Uterus (tissue), 4 donors: ENCODE measurements at places on chromosomes 11 and 22. TPM values are rescaled to one million over a fixed set of nuclear protein-coding genes. Genes with fewer than 3 reads are reported as not detected.
A peak's percentile ranks its signal among the peaks of the same experiment; 100 is the strongest.

The UCP3 gene
- total RNA-seq = not detected

The OR4A16 gene
- not detected for total RNA-seq

The SEPTIN5 gene
- 20.0 TPM for total RNA-seq

The APOA1 gene
- not detected for total RNA-seq

The TSGA10IP gene
- not detected for total RNA-seq

The DBX1 gene
- not detected for total RNA-seq

DNA sequence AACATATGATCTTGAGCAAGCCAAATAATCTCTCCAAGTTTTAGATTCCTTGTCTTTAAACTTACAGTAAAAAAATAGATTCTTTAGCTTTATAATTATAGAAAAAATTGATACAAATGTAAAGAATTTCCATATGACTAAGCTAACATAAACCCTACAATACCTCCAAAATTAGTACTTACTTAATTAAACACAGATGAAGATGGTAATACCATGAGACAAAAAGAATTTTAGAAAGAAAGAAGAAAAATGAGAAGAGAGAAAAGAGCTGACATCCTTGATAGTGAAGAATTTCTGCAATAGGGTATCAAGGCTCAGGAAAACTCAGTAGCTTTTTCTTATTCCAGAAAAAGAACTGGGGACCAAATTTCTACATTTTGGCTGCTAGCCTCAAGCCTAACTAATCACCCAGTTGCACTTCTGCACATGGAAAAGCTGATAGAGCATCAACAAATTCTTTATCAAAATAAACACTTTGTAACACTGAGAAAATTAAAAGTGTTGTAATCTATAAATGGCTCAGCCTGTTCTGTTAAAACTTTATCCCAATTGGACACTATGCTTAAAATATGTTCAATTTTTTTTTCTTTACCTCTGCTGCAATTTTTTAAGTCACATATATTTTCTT, 24.7 kb upstream of the SOX6 start:
- no peaks in the 10 kb centered on the region for H3K27me3 ChIP-seq
- no peak overlapping the region for H3K4me3 ChIP-seq
- H3K36me3 ChIP-seq = no peaks in the 10 kb centered on the region
- no peaks in the 10 kb centered on the region for H3K4me1 ChIP-seq
- no peak for DNase-seq

- no peak overlapping the region for H3K4me3 ChIP-seq
- DNase-seq = no peak
- no peaks in the 10 kb centered on the region for H3K36me3 ChIP-seq
- H3K4me1 ChIP-seq = no peaks in the 10 kb centered on the region
- H3K27ac ChIP-seq = no peak overlapping the region
These were observed 15.6 kb upstream of the OR51L1 start for GRCh38 chr11:4979036-4979435.

DNA sequence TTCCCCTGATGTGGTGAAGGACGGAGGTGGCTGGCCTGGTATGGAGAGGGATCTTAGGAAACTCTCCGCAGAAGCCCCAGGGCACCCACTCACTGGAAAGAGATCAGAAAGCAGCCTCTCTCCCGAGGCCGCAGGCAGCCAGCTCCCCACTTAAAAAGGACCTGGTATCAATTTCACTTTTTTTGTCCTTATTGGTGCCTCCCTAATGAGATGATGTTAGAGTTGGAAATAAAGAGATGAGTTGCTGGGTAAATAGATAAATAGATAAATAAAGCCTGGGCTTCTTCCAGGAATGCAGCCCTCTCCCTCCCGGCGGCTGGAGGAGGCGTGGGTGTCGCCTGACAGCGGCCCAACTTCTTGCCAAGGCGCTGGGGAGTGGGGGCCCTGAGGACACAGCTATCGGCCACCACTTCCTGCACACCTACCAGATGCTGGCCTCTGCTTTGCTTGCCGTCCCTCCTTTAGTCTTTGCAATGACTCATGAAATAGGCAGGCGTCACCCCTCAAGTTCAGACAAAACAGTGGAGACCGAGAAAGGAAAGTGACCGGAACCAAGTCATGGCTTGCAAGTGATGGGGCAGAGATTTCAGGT, 42.9 kb downstream of the LINC01488 start:
- no peak for DNase-seq
- H3K4me3 ChIP-seq = no peak overlapping the region
- no peaks in the 10 kb centered on the region for H3K4me1 ChIP-seq

- H3K27me3 ChIP-seq = no peaks in the 10 kb centered on the region
- no peak overlapping the region for H3K27ac ChIP-seq
- H3K4me3 ChIP-seq = no peak overlapping the region
- no peaks in the 10 kb centered on the region for H3K4me1 ChIP-seq
These were observed 552.1 kb upstream of the CHORDC1 start for GRCh38 chr11:90774727-90775566.

- no peaks in the 10 kb centered on the region for H3K27me3 ChIP-seq
- no peaks in the 10 kb centered on the region for H3K4me1 ChIP-seq
- no peaks in the 10 kb centered on the region for H3K36me3 ChIP-seq
- DNase-seq = no peak
- H3K27ac ChIP-seq = no peak overlapping the region
These were observed 25.5 kb upstream of the CYP2D6 start for GRCh38 chr22:42156121-42156520.

- no peaks in the 10 kb centered on the region for H3K36me3 ChIP-seq
- DNase-seq = no peak
- H3K4me1 ChIP-seq = peaks cover 5% of the 10 kb centered on the region
- no peak overlapping the region for H3K27ac ChIP-seq
- H3K4me3 ChIP-seq = no peak overlapping the region
- no peaks in the 10 kb centered on the region for H3K27me3 ChIP-seq
These were observed 174.2 kb downstream of the ETS1 start for GRCh38 chr11:128412847-128413791.

DNA sequence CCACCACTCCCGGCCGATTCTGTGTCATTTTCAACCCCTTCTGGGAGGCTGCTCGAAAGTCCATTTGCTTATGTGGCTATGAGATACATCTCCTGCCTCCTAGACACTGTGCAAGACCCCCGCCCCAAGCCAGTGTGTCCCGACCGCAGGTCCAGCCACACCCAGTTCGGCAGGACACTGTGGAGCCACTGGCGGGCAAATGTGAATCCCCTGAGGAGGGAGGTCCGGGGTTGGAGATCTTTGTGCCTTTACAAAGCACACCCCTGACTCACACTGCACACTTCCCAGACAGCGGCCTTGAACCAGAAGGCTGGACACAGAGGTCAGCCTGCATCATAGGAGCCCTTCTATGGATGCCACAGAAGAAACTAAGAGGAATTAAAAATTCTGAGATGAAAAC, 17.4 kb downstream of the FXYD6 start:
- peak; percentile 13 for DNase-seq
- no peaks in the 10 kb centered on the region for H3K27me3 ChIP-seq
- peak overlapping the region; percentile 60 for H3K27ac ChIP-seq
- H3K4me3 ChIP-seq = no peak overlapping the region

GRCh38 chr11:70854201-70854600, 398.2 kb downstream of the SHANK2 start:
- no peak overlapping the region for H3K4me3 ChIP-seq
- H3K36me3 ChIP-seq = no peaks in the 10 kb centered on the region
- no peaks in the 10 kb centered on the region for H3K27me3 ChIP-seq
- DNase-seq = no peak

GRCh38 chr11:123195188-123196059, at the start of gene CLMP:
CLMP (minus strand) TSS chr11:123195248; CDS start chr11:123194940, 308 bp downstream.
- H3K27ac ChIP-seq = peak within 1 kb of the TSS; percentile 91
- peak; percentile 84 for DNase-seq
- no peaks in the 10 kb centered on the region for H3K36me3 ChIP-seq
- H3K4me3 ChIP-seq = peak within 1 kb of the TSS; percentile 57

DNA sequence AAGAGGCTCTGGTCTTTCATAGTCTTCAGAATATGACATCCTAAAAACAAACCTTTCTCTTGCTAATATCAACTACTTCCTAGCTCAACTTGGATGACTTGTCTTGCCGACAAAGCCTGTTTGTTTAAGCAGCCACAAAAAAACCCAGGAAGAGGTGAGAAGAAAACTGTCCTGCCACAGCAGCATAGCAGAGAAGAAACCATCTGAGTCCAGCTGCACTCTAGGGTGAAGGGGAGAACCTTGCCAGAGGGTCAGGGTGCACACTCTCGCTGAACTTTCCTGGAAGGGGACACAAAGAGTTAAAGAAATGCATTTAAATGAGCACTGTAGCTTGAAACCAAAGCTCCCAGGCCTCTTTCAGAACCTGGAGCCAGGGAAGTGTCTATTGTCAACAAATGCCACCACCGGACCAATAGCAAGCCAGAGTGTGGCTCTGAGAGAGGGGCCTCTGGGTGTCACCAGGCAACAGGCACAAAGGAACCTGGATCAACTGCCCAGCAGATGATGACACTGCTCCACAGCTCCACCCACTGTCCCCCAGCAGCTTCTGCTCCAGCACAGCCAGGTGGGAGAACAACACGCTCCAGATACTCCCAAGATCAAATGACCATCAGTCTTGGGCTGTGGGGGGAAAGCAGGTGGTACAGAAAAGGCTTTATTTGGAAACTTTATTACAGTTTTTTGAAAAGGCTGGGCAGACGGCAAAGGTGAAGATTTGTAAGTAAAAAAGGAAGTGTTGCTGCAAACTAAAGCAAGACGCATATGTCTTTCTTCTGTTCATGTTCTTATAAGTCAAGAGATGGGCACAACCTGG, 105.7 kb downstream of the RASSF10 start:
- no peaks in the 10 kb centered on the region for H3K27me3 ChIP-seq
- H3K27ac ChIP-seq = no peak overlapping the region
- no peaks in the 10 kb centered on the region for H3K36me3 ChIP-seq
- H3K4me1 ChIP-seq = no peaks in the 10 kb centered on the region
- H3K4me3 ChIP-seq = no peak overlapping the region
- DNase-seq = no peak
